Activated CD4-positive, alpha-beta T cell treated with anti-CD3 and anti-CD28 coated beads for 1 hour (primary cell): ENCODE measurements at places on chromosomes 4 and X.

- no peak for DNase-seq
Measured at GRCh38 chrX:8960957-8961468, 72.9 kb downstream of the FAM9B start.

- no peak for DNase-seq
Measured at GRCh38 chr4:5526080-5526846, 182.1 kb downstream of the EVC2 start.

GRCh38 chrX:139844163-139844562, 88.7 kb downstream of the ATP11C start:
- DNase-seq = no peak

- DNase-seq = no peak
Measured at GRCh38 chrX:107560980-107561379, 67.3 kb upstream of the PRPS1 start.

GRCh38 chr4:5686338-5686737, 22.0 kb downstream of the EVC2 start:
- DNase-seq = no peak

DNA sequence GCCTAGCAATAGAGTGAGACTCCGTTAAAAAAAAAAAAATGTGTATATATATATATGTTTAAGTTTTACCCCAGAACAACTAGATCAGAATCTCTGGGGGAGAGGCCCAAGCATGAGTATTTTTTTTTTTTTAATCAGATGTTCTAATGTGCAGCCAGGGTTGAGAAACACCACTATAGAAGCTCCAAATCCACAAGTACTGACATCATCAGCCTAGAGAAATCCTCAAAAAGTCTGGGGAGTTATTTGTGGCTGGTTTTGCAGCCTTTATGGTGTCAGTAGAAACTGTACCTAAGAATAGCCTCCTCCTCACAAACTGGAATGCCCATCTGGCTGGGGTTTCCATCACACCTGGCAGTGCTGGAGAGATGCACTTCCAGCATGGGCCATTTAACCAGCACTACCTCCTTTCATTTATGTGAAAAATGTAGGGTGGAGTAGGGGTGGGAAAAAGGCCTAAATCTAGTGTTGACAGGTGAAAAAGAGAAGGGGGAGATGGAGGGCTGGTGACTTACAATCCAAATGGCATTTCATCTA, 93.5 kb downstream of the CBLL2 start:
- DNase-seq = no peak

DNA sequence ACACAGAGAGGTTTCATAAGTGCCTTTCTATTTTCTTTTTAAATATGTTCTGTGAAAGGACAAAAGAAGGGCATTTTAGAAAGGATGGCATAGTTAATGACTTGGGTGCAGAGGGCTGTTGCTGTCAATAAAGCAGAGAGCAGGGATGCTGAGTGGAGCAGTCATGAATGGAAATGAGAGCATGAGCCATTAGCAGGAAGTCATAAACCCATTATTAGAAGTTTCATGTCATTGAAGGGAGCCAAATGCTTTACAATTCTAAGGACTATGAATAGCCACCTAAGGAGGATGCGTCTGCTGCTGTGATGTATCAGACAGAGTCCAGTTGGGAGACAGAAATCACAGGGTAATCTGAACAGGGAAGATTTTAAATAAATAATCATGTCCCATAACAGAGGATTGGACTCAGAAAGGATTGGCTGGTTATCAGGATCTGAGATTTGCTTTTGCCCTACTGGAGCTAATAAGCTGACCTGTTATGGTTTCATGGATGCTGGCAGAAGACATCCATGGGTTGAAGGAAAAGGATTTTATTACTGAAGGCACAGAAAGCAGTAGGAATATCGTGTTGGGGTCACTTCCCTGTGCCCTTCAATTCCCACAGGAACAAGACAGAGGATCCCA, 47.5 kb upstream of the WDR19 start:
- no peak for DNase-seq

GRCh38 chr4:89021684-89022083, 35.3 kb downstream of the FAM13A start:
- DNase-seq = no peak
